ENCODE measurements at places on chromosomes 6 and 20.

DNA sequence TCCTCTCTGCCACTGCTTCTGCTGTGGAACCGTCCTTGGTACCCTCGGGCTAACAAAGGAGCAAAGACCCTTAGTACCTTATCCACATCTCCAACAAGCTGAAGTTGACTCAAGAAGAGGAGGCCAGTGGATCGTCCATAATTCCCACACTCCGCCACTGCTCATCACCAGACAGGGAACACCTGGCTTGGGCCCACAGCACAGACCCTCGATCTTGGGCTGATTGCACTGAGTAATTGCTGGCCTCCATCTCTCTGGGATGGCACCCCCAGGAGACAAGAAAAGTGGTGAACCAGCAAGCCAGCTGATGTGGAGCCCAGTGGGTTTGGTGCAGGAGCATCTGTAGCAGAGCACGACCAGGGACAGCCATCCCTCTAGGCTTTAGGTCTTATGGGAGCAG is 109.4 kb upstream of the GRIK2 start:
- DNase-seq: no peak

DNA sequence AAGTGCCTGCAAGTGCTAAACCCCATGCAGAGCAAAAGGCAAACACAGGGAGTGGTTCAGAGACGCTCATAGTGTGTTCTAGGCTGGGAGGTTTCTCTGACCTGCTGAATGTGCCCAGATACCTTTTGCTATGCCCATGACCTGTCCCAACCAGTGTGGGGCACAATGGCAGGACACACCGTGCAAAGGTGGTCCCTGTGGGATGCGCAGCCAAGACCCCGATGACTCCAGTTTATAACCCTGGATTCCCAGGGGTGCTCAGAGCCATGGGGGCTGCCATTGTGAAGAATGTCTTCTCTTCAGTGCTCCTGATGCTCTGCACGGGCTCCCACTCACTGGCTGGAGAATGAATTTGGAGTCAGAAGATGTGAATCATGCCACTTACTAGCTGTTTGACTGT is 2.2 kb upstream of the NINL start:
- no peak for DNase-seq

GRCh38 chr6:11428895-11429294 is 108.7 kb upstream of the TMEM170B start:
- no peak for DNase-seq

GRCh38 chr6:118370722-118371121 is 177.4 kb upstream of the PLN start:
- DNase-seq: no peak

- DNase-seq: no peak
Measured at GRCh38 chr6:14758421-14759081, 487.3 kb upstream of the JARID2 start.

GRCh38 chr20:3209257-3209945 is at the start of gene ITPA:
Gene ITPA (plus strand): TSS chr20:3209498. CDS start chr20:3209552, 54 bp downstream.
- DNase-seq: no peak

DNA sequence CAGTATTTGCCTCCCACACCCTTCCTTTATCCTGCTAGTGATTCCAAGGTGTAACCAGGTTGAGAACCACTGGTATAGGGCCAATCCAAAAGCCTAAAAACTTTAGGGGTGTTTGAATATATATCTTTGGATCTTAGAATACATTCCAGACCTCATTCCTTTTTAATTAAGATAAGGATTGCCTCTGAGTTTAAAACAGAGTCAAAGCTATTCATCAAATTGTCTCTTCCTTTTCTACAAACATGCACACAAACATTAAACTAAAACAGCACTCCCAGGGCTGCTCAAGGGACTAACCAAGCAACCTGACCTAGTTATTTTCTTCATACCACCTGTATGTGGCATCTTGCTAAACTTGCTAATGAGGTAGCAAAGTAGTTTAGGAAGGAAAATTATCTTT is 22.1 kb upstream of the COL9A1 start:
- DNase-seq: no peak

GRCh38 chr6:106770663-106771062 is 141.3 kb downstream of the QRSL1 start:
- DNase-seq: no peak

DNA sequence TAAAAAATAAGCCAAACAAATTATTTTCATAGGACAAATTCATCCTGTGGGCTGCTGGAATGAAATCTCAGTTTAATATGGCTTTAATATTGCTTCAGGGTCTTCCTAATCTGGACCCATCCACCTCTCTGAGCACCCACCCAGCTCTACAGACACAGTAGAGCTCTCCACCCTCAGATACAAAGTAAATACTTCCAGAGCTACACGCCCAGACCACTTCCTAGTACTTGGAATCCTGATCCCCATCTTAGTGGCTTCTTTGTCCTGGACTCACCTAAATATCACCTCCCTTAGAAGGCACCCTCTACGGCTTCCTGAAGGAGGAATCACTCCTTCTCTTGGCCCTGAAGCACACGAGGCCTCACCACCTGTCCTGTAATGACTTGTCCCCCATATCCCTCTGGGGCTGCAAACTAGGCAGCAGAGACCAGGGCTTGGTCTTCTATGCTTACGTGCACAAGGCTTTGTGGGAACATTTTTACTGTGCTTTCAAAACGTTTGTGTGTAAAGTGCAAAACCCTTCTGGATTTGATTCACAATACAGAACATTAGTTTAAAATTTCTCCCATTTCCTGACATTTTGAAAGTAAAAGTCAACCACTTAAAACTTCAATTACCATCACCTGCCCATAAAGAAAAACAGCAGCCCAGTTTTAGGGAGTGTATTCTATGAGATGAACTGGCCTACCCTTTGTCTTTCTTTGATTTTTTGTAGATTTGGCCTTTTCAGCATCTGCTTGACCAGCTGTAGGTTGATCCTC is 2.4 kb downstream of the CTCFL start:
- no peak for DNase-seq

DNA sequence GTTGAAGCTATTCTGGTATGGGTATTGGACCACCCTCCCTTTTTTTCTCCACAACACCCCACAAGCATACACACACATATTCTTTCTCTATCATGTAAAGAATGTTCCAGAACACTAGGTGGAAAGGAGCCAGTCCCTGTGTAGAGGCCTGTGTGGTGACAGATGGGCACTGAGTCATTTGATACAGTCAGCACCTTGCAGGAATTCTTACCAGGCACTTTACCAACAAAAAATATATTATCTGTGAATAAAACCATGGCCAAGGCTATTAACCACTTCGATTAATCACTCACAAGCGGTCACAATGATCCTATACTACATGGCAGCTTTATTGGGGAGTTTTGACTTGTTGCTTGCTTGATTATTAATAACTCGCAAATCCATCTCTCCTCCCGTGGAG is 149.5 kb downstream of the BFSP1 start:
- DNase-seq: no peak

GRCh38 chr20:13035399-13036152 is 26.8 kb downstream of the SPTLC3 start:
- no peak for DNase-seq

DNA sequence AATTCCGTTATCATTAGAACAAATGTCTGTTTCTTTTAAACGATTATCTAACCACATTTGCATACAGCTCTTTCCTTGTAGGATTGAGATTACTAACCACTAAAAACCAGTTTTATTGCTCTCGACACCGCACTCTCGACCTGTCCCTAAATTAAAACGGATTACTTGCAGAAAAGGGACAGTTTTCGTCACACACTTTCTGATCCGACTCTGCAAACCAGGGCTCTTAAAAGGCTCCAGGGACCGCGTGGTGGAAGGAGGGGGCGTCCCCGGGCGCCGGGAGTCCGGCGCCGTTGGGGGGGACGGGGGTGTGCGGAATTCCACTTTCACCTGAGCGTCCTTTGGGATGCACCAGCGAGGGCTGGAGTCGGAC is 731 bp downstream of the MAK start:
- DNase-seq: no peak

DNA sequence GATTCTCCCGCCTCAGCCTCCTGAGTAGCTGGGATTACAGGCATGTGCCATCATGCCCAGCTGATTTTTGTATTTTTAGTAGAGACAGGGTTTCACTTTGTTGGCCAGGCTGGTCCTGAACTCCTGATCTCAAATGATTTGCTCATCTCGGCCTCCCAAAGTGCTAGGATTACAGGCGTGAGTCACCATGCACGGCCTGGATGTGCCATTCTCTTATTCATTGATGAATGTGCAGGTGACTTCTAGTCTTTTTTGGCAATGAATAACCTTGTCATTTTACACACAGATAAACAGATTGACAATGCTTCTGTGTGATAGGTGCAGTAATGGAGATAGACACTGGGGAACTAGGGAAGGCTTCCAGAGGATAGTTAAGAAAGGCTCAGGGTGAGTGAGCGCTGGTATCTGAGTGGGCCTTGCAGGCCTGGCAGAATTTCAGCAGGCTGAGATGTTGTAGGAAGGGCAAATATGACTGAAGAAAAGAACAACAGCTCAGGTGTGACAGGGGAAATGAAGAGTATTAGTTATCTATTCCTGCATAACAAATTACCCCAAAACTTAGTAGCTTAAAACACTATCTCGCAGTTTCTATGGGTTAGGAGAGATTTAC is 23.3 kb downstream of the PPARD start:
- no peak for DNase-seq

- no peak for DNase-seq
Measured at GRCh38 chr6:111522393-111523020, 39.5 kb upstream of the REV3L start.

- no peak for DNase-seq
Measured at GRCh38 chr6:109493865-109494264, 10.8 kb upstream of the ZBTB24 start.

DNA sequence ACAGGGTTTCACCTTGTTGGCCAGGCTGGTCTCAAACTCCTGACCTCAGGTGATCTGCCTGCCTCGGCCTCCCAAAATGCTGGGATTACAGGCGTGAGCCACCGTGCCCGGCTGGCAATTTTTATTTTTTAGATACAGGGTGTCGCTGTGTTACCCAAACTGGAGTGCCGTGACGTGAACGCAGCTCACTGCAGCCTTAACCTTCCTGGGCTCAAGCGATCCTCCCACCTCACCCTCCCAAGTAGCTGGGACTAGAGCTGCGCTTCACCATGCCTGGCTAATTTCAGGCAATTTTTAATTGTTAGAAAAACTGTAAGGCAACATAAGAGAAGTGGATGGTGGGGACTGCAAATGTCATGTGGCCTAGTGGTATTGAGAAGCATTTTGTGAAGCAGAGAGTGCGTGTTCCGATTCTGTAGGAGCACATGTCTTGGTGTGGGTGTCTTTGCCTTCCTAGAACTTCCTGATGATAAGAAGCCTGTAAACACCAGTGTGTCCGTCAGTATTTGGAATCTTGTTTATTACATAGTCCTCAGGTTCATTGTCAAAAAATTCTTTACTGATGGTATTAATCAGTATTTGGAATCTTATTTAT is 18.0 kb downstream of the JARID2 start:
- DNase-seq: no peak

DNA sequence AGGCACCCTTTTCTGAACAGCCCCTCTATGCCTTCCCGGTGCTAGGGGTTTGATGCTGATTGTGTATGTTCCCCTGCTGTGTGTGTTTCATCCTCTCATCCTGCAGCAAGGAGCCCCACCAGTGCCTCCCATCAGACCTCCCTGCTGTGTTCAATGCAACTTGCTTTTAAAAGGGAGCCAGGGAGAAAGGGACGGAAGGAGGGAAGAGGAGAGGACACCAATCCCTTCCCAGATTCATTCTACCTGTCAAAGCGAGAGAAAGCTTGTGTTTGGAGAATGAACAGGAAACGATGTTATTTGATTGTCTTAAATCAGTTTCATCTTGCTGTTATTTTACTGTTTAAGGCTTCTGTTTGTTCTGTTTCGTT is 259.2 kb downstream of the ADGB start:
- DNase-seq: no peak

DNA sequence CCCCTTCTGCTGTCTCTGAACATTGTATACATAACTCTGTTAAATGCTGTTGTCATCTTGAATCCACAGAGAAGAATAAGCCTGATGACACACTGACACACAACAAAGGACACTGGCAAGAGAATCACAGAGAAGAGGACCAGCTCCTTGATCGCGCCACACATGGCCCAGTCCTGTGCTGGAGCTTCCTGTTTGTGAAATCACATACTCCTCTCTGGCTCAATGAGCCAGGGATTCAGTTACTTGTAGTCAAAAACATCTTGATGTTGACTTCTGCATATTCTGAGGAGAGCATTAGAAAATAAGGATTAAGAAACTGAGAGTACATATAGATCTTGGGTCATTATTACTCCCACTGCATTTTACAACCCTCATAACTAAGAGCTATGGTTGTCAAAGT is 100.1 kb downstream of the EPB41L2 start:
- no peak for DNase-seq

DNA sequence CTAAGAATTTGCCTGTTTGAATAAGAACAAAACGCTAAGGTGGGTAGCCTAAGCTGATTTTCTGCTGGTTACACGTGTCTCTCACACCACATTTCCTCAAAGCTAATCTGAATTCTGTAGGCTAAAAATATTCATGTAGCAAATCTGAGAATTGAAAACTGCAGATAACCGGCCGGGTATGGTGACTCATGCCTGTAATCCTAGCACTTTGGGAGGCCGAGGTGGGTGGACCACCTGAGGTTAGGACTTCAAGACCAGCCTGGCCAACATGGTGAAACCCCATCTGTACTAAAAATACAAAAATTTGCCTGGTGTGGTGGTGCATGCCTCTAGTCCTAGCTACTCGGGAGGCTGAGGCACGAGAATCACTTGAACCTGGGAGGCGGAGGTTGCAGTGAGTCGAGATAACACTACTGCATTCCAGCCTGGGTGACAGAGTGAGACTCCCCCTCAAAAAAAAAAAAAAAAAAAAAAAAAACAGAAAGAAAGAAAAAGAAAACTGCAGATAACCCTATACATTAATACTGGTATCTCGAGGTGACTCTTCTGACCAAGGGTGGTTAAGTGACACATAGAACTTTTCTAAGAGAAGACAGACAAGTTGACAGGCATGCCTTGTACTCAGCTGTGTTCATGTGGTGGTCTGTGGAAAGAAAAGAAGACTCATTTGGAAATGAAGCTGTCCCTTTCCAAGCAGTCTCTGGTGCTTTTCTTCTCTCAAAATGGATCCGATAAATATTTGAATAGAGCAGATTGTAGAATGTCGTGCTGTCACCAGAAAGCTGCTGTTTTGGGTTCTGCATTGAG is 24.7 kb upstream of the ASXL1 start:
- DNase-seq: no peak

DNA sequence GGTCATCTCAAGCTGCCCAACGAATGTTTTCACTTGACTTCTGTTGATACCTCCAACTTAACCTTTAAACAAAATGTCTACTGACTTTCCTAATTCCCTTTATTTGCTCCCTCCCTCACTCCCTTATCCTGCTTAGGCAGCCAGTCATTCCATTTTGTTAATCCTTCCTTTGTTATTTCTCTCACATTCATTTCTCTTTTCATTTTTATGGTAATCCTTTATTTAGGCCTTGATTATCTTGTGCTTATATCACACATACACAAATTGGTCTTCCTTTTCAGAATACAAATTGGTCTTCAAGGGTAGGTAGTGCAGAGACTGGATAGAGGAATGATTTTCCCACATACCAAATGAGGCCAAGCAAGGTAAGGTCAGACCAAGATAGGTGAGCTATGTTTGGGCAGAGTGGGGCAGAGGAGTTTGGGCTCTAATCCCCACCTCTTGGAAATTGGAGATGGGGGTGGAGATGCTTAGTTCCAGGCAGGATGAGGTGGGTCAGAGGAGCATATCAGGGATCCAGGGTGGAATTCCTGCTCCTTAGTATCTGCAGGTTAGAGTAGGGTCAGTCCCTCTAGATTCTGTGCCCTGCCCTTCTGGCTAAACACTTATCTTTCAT is 2.0 kb upstream of the SPACA1 start:
- DNase-seq: no peak

GRCh38 chr20:55269913-55270312 is 735.4 kb downstream of the CBLN4 start:
- DNase-seq: no peak

- no peak for DNase-seq
Measured at GRCh38 chr6:31308050-31308844, 36.4 kb upstream of the HLA-C start.

All from fibroblast of the conjunctiva (primary cell).